ENCODE measurements at places on chromosomes 2 and 18.

GRCh38 chr2:224121406-224122067, 82.5 kb upstream of the SERPINE2 start:
- DNase-seq = no peak

DNA sequence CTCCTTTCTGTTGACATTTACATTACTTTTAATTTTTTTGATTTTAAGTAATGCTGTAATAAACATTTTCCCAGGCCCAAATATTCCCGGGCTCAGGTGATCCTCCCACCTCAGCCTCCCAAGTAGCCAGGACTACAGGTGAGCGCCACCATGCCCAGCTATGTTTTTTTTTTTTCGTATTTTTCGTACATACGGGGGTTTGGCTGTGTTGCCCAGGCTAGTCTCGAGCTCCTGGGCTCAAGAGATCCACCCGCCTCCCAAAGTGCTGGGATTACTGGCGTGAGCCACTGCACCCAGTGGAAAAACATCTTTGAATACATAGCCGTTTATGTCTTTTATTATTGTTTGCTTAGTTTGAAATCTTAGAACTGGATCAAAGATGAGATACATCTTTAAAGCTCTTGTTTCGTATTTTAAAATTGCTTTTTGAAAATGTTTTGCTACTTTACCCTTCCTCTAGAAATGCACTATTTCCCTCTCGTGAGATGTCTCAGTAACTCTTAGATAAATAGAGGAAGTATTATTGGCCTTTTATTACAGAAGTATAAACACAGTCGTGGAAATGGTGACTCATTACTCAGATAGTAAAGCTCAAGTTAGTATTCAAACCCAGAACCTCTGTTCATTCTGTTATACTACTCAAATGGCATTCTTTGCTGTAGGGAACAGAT, 2.4 kb downstream of the SMCHD1 start:
- DNase-seq = no peak

DNA sequence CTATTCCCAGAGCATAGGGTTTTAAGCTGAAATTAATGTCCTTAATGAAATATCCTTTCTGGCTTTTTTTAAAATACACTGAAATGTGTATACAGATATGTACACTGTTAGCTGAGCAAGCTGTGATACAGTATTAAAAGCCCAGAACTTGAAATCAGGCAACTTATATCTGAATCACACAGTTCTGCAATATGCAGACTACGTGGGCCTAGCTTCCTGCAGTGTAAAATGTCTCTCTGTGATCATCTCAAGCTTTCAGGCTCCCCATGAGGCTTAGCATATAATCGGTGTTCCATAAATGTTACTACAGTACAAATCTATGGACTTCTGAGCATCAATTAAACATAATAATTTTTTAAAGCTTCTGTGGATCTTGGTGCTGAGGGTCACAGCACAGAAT, 8.2 kb downstream of the FBXO15 start:
- DNase-seq = no peak

GRCh38 chr2:2174956-2175355, 156.1 kb downstream of the MYT1L start:
- DNase-seq = no peak

DNA sequence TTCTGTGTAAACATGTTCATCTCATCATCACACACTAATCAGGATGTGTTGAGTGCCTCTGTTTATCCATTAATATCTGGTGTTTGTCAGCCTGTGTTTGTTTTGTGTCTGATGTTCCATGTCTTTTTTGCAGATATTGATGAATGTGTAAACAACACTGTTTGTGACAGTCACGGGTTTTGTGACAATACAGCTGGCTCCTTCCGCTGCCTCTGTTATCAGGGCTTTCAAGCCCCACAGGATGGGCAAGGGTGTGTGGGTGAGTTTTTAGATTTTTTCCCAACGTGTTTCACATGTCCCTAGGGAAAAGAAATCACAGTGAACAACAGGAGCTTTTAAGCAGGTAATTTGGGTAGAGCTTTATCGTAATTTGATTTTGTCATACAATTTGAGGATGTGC, 133.7 kb upstream of the RASGRP3 start:
- DNase-seq = no peak

DNA sequence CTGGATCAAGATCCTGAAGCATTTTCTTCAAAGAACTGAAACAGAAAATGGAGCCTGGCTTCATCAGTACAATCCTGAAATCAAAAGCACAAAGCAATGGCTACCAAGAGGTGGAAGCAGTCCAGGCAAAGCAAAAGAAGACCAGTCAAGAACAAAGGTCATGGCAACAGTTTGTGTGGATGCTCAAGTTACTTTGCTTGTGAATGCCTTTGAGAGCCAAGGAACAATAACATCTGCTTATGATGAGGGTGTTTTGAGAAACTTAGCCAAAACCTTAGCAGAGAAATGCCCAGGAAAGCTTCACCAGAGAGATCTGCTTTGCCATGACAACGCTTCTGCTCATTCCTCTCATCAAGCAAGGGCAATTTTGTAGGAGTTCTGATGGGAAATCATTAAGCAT, 723.1 kb downstream of the TMEM182 start:
- DNase-seq = no peak

GRCh38 chr2:150146879-150147278, 340.6 kb downstream of the RND3 start:
- no peak for DNase-seq

GRCh38 chr2:41879235-41879916, 168.4 kb upstream of the PKDCC start:
- DNase-seq = no peak

DNA sequence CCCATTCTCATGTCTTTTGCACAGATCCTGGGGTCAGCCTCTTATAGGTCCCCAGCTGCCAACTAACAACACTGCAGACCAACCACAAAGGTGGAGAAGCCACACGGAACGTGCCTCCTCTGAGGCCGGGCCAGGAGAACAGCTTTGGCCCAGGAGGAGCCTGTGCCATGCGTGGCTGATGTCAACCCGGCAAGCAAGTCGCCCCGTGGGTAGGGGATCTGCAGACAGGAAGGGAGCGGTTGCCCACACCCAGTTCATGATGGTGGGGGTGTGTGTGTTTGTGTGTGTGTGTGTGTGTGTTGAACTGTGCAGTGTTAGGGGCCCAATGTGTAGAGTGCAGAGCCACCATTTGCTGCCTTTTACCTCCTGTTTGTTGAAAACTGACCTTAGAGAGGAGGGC, 2.4 kb upstream of the CLEC4F start:
- DNase-seq = no peak

DNA sequence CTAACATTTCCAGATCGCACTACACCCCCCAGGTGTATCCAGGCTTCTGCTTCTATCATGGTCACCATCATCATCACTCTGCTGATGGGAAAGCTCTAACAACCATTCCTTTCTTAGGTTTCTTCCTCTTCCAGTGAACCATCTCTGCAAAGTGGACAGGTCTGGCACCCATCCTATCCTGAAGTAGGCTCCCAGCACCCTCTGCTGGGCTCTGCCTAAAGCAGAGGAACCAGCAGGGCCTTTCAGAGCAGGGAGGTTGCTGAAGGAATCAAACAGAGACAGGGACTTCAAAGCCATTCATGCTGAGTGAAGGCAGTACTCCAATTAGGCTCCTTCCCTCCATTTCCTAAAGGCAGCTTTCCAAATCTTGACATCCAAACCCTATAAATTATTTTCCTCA, 27.2 kb upstream of the SATB2 start:
- no peak for DNase-seq

DNA sequence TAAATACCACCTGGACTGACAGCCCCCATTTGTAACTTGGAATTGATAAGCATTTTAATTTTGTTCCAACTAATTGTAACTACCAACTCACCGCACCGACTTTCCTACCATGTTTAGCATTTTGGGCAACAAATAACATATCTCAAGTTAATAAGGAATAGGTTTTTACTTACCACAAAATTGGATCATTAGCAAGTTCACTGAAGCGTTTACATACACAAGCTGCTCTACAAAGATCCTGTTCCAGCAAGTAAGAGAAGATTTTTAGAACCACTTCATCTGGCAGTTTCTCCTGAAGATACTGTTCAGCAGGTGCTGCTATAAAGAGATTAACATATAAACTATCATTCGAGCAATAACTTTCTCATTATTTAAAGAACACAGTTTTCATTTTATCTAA, 55.7 kb downstream of the MSH6 start:
- no peak for DNase-seq

- no peak for DNase-seq
Measured at GRCh38 chr2:26848336-26849055, 564 bp downstream of the DPYSL5 start.

DNA sequence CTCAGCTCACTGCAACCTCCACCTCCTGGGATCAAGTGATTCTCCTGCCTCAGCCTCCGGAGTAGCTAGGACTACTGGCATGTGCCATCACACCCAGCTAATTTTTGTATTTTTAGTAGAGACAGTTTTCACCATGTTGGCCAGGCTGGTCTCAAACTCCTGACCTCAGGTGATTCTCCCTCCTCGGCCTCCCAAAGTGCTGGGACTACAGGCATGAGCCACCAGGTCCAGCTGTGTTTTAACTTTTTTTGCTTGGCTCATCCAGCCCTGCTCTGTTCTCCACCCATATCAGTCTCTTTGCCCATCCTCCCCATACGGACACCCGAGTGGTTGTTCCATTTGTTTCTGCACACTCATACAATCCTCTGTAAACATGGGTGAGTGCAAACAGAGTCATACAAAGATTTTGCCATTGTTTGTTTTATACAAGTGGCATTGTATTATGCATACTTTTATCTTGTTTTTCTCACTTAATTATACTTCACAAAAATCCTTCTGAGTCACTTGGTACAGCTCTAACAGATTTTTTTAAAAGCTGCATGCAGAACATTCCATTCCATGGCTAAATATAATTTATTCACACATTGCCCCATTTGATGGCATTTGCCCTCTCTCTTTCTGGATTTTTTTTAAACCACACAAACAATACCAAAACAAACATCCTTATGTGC, 5.3 kb downstream of the APOB start:
- DNase-seq = no peak

GRCh38 chr18:58024139-58024538, 19.9 kb upstream of the NEDD4L start:
- no peak for DNase-seq

- no peak for DNase-seq
Measured at GRCh38 chr2:73341039-73341438, 44.6 kb upstream of the ALMS1 start.

DNA sequence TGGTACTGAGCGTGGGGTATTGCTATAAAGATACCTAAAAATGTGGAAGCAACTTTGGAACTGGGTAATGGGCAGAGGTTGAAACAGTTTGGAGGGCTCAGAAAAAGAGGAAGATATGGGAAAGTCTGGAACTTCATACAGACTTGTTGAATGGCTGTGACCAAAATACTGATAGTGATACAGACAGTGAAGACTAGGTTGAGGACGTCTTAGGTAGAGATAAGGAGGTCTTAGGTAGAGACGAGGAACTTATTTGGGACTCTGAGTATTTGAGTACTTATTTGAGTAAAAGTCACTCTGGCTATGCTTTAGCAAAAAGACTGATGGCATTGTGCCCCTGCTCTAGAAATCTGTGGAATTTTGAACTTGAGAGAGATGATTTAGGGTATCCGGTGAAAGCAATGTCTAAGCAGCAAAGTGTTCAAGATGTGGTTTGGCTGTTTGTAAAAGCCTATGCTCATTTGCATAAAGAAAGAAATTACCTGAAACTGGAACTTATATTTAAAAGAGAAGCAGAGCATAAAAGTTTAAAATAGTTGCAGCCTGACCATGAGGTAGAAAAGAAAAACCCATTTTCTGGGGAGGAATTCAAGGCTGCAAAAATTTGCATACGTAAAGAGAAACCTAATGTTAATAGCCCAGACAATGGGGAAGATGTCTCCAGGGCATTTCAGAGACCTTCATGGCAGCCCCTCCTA, 219.6 kb downstream of the PDE1A start:
- DNase-seq = no peak

DNA sequence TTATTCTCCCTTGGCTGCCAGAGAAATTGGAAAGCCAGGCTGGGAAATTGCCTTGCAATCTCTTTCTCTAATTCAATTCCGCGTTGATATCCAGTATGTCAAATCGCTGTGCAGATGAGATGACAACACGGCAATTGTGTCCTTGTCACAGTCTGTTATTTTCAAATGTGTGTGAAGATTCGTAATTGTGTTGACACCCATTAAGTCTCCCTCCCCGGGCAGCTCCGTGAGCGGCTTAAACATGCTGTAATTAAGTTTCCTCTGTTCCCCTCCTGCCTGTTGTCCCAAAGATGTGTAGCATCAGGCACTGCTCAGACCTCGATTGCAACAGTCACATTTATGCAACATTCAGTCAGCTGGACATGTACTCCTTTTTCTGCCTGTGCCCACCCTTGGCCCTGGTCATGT, 209.5 kb downstream of the LPIN1 start:
- no peak for DNase-seq

DNA sequence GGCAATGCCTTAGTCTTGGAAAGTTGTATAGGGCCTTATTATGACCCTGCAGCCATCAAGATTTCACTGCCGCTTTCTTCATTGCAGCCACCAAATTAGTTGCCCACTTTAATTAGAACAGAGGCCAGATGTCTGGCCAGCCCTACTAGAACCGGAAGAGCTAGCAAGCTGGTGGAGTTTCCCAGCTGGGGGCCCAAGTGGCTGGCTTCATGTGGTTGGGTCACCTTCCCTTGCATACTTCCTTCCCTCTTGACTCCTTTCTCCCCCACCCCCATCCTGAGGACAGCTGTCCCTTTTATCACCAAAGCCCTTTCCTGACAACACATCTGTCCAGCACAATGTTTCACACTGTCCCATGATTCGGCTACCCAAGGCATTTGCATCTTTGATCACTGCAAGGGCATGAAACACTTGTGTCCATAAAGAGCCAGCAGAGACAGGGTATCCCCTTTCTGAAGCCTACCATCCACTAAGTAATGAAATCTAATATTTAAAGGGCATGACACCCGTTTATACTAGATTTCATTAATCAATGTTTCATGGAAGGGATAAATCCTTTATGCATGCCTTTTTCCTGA, 187.2 kb downstream of the BCL11A start:
- DNase-seq = no peak

- DNase-seq = no peak
Measured at GRCh38 chr2:55809875-55810621, 113.5 kb downstream of the EFEMP1 start.

DNA sequence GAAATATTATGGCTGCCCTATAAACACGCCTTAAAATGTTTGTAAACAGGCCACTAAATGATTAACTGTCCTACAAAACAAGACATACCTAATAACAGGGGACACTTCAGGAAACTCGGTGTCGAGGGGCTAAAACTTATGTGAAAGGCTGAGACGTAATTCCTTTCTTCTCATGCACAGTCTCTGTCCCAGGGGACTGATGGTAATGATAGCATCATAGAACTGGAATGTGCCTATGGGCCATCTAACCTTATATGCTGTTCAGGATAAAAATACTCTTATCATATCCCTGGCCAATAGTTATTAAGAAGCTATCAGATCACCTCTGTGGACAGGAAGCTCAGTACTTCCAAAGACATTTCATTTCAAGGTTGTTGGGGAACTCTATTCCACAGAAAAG, 252.6 kb upstream of the RASGRP3 start:
- no peak for DNase-seq

- DNase-seq = no peak
Measured at GRCh38 chr2:42054714-42055430, 7.1 kb downstream of the PKDCC start.

Data from glomerular endothelial cell (primary cell).